ENCODE measurements at places on chromosomes 6 and 20.

GRCh38 chr20:14561741-14562221 is 224.4 kb upstream of the FLRT3 start:
- no peak overlapping the region for H3K4me3 ChIP-seq
- no peaks in the 10 kb centered on the region for H3K4me1 ChIP-seq
- no peak overlapping the region for H3K27ac ChIP-seq
- H3K36me3 ChIP-seq = no peaks in the 10 kb centered on the region
- DNase-seq = no peak

- H3K27me3 ChIP-seq = no peaks in the 10 kb centered on the region
- no peak for DNase-seq
- peak overlapping the region; percentile 37 for H3K4me3 ChIP-seq
- H3K36me3 ChIP-seq = peaks cover 10% of the 10 kb centered on the region
- no peaks in the 10 kb centered on the region for H3K4me1 ChIP-seq
- no peak overlapping the region for H3K27ac ChIP-seq
These were observed 6.5 kb upstream of the NUS1 start for GRCh38 chr6:117668736-117669135.

- no peak overlapping the region for H3K27ac ChIP-seq
- no peaks in the 10 kb centered on the region for H3K4me1 ChIP-seq
- DNase-seq = no peak
- no peaks in the 10 kb centered on the region for H3K36me3 ChIP-seq
- H3K27me3 ChIP-seq = peaks cover 3% of the 10 kb centered on the region
- no peak overlapping the region for H3K4me3 ChIP-seq
These were observed 16.1 kb upstream of the LAMP5 start for GRCh38 chr20:9498322-9498721.

DNA sequence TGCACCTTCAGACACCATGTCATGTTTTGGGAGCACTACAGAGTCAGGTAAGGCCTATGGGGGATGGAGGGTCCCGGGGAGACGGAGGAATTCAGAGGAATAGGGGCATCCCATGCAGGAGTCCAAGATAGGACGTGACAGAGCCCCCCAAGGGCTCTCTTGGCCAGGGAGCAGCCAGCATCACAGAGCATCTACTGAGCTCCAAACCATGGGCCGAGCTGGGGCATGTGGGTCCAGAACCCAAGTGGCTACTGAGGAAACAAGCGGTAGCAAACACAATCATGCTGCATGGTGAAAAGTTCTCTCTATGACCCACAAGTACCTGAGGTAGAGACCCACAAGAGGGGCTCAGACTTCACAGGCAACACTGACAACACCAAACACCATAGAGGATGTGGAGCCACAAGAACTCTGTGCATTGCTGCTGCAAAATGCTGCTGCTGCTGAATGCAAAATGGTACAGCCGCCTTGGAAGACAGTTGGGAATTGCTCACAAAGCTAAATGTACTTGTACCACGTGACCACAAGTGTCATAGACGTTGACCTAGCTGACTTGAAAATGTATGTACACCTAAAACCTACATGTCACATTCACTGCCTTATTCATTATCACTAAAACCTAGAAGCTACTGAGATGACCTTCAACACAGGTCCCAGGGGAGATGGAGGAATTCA is 33.4 kb upstream of the MAS1L start:
- DNase-seq = no peak
- H3K27ac ChIP-seq = no peak overlapping the region
- no peak overlapping the region for H3K4me3 ChIP-seq
- no peaks in the 10 kb centered on the region for H3K36me3 ChIP-seq

GRCh38 chr6:145839653-145840052 is 25.1 kb upstream of the FBXO30 start:
- H3K36me3 ChIP-seq = no peaks in the 10 kb centered on the region
- H3K27me3 ChIP-seq = no peaks in the 10 kb centered on the region
- H3K4me1 ChIP-seq = peaks cover 26% of the 10 kb centered on the region
- no peak overlapping the region for H3K4me3 ChIP-seq
- no peak overlapping the region for H3K27ac ChIP-seq
- DNase-seq = no peak

DNA sequence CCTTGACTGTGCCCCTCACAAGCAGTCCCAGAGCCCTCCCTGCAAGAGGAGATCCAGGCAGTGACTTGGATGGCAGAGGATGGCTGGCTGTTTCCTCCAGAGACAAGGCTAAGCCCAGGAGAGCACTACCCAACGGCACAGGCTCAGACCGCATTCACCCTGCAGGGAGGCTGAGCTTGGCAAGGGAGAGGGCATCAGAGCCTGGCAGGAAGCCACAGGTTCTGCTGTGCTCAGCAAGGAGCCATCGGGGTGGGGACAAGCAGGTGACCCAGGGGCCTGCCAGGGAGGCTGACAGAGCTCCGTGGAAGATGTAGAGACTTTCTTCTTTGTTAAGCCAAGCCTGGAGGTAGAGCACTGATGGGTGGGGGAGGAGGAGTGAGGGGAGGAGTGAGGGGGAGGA is 159.2 kb upstream of the CST7 start:
- H3K27ac ChIP-seq = no peak overlapping the region
- H3K4me3 ChIP-seq = no peak overlapping the region
- H3K4me1 ChIP-seq = peaks cover under 1% of the 10 kb centered on the region
- H3K27me3 ChIP-seq = peaks cover 10% of the 10 kb centered on the region
- DNase-seq = no peak

GRCh38 chr6:139824864-139825263 is 450.4 kb upstream of the CITED2 start:
- H3K27me3 ChIP-seq = no peaks in the 10 kb centered on the region
- H3K4me3 ChIP-seq = no peak overlapping the region
- no peak for DNase-seq
- H3K4me1 ChIP-seq = no peaks in the 10 kb centered on the region
- no peak overlapping the region for H3K27ac ChIP-seq

GRCh38 chr6:610882-611281 is 46.0 kb downstream of the HUS1B start:
- no peak overlapping the region for H3K4me3 ChIP-seq
- H3K27me3 ChIP-seq = peaks cover 1% of the 10 kb centered on the region
- H3K27ac ChIP-seq = no peak overlapping the region
- peaks cover 33% of the 10 kb centered on the region for H3K4me1 ChIP-seq
- no peak for DNase-seq

DNA sequence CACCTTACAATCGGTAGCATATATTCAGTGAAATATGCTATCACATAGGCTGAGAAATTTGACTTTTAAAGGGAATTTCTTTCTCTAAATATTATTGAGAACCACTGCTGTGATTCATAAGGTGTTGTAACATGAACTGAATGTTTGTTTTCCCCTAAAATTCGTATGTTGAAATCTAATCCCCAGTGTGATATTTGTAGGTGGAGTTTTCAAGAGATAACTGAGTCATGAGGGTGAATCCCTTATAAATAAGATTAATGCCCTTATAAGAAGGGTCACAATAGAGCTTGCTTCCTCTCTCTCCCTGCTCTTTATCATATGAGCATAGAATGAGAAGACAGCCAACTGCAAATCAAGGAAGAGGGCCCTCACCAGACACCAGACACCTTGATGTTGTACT is 64.8 kb downstream of the LMBRD1 start:
- H3K27ac ChIP-seq = no peak overlapping the region
- H3K4me3 ChIP-seq = no peak overlapping the region
- no peaks in the 10 kb centered on the region for H3K4me1 ChIP-seq
- H3K27me3 ChIP-seq = no peaks in the 10 kb centered on the region

- no peak for DNase-seq
- H3K4me1 ChIP-seq = peaks cover 25% of the 10 kb centered on the region
These were observed 154.5 kb upstream of the ZNF217 start for GRCh38 chr20:53748176-53748575.

DNA sequence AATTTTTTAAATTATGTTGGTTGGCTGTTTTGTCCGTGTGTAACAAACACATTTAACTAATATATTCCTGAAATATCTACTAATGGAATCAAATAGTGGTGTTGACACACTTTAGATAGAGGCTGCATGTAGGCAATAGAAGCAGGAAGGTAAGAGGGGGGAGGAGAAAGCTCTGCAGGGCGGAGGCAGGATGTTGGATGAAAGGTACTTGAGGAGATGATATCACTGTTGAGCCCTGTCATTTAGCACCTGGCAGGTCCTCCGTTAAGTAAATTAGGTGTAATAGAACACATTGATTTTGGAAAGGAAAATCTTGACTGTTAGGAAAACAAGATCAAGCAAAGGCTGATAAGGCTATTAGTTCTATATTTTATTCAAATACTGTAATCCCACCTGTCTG is 618.7 kb downstream of the PKHD1 start:
- H3K27me3 ChIP-seq = no peaks in the 10 kb centered on the region
- H3K4me3 ChIP-seq = no peak overlapping the region
- DNase-seq = no peak
- H3K4me1 ChIP-seq = peaks cover 2% of the 10 kb centered on the region
- no peak overlapping the region for H3K27ac ChIP-seq

DNA sequence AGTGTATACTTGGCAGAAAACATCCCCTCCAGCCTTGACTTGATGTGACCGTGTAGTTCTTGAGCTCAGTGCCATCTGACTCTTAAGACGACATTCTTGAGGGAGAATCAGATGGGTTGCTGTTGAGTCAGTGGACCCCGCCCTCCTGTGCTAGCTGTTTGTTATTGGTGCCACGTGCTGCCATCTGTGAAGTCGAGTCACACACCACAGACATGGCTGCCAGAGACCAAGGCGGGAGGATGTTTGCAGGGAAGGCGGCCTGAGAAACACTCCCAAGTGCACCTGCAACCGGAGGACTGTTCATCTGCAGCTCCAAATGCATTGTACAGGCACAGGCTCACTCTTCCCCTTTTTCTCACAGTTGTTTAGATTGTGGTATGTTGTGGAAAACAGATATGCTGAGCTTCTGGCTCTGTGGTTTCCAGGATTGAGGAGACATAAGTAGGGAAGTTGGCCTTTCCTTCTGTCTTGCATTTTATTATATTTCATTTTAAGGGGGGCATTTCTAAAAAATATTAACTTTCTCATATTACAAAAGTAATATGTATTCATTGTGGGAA is 345.3 kb upstream of the ZFP64 start:
- H3K36me3 ChIP-seq = no peaks in the 10 kb centered on the region
- DNase-seq = no peak
- H3K4me1 ChIP-seq = no peaks in the 10 kb centered on the region
- no peak overlapping the region for H3K27ac ChIP-seq
- H3K27me3 ChIP-seq = no peaks in the 10 kb centered on the region

GRCh38 chr6:27795697-27796494 is 116.3 kb downstream of the OR2B2 start:
- peaks cover 13% of the 10 kb centered on the region for H3K27me3 ChIP-seq
- H3K36me3 ChIP-seq = no peaks in the 10 kb centered on the region
- peak; percentile 78 for DNase-seq
- no peak overlapping the region for H3K27ac ChIP-seq
- peaks cover 15% of the 10 kb centered on the region for H3K4me1 ChIP-seq

- no peak for DNase-seq
- no peak overlapping the region for H3K4me3 ChIP-seq
- H3K36me3 ChIP-seq = peaks cover 24% of the 10 kb centered on the region
- H3K4me1 ChIP-seq = peaks cover 26% of the 10 kb centered on the region
- peaks cover 3% of the 10 kb centered on the region for H3K27me3 ChIP-seq
- no peak overlapping the region for H3K27ac ChIP-seq
These were observed 65.2 kb downstream of the RIN2 start for GRCh38 chr20:19823216-19823615.

GRCh38 chr6:138562691-138563090 is 63.4 kb upstream of the NHSL1 start:
- peaks cover 4% of the 10 kb centered on the region for H3K4me1 ChIP-seq
- no peak overlapping the region for H3K4me3 ChIP-seq
- H3K27ac ChIP-seq = no peak overlapping the region

GRCh38 chr6:149074832-149075258 is 242.7 kb upstream of the TAB2 start:
- H3K4me1 ChIP-seq = no peaks in the 10 kb centered on the region
- H3K36me3 ChIP-seq = peaks cover 8% of the 10 kb centered on the region
- no peak overlapping the region for H3K27ac ChIP-seq
- DNase-seq = no peak

DNA sequence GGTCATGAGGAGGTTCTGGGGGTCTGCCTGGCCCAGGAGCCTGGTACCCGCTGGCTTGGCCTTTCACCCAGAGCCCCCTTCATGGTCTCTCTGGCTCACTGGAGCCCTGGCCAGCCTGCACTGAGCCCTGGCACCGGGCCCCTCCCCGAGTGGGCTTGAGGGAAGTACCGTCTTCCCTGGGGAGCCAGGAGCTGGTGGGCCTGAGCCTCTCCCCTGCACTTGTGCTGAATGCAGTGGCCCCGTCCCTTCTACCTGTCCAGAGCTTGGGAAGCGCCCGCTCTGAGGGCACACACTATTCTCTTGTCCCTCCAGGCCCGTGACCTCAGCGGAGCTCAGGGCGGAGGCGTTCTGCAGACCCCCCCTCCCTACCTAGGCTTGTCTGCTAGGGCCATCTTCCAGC is 62.2 kb downstream of the TCP11 start:
- peaks cover 9% of the 10 kb centered on the region for H3K4me1 ChIP-seq
- no peak overlapping the region for H3K27ac ChIP-seq
- peaks cover 17% of the 10 kb centered on the region for H3K36me3 ChIP-seq
- no peak overlapping the region for H3K4me3 ChIP-seq
- no peak for DNase-seq
- H3K27me3 ChIP-seq = peaks cover 5% of the 10 kb centered on the region

DNA sequence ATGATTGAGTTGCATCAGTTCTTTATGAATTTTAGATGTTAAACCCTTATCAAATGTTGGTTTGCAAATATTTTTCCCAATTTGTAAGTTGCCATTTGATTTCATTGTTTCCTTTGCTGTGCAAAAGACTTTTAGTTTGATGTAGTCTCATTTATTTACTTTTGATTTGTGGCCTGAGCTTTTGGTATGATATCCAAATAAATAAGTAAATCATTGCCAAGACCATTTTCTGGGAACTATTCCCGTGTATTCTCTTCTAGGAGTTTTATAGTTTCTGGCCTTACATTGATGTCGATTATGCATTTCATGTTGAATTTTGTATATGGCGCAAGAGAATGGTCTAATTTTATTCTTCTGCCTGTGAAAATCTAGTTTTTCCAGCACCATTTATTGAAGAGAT is 13.4 kb downstream of the AIG1 start:
- DNase-seq = no peak
- H3K4me1 ChIP-seq = peaks cover 8% of the 10 kb centered on the region
- H3K4me3 ChIP-seq = no peak overlapping the region
- no peak overlapping the region for H3K27ac ChIP-seq

- H3K4me3 ChIP-seq = no peak overlapping the region
- no peak for DNase-seq
- peaks cover 10% of the 10 kb centered on the region for H3K4me1 ChIP-seq
- H3K27ac ChIP-seq = no peak overlapping the region
- peaks cover 5% of the 10 kb centered on the region for H3K36me3 ChIP-seq
These were observed 3.2 kb downstream of the BACH2 start for GRCh38 chr6:90293319-90293953.
